ENCODE measurements at places on chromosomes 1 and 21.

- DNase-seq: no peak
These were observed 48.9 kb upstream of the PTGFR start for GRCh38 chr1:78441921-78442320.

- DNase-seq: no peak
These were observed 162.6 kb downstream of the RUNX1 start for GRCh38 chr21:34886240-34887104.

DNA sequence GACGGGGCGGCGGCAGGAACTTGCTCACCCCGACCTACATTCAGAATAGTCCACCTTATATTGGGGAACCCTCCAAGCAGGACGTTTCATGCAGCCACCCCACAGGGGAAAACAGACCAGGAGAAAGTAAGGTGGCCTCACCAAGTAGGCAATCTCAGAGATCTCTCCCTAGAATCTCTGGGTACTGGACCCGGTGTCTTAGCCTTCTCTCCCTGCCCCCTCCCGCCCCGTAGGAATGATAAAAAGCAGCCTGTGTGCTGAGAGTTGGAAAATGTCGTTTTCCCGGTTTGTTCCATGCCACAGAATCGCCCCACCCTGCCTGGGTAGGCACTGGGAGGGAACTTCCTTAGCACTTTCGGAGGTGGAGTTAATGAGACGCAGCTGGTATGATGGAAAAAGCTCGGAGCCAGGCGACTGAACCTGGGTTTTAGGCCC is 789 bp upstream of the PTPN14 start:
- no peak for DNase-seq

DNA sequence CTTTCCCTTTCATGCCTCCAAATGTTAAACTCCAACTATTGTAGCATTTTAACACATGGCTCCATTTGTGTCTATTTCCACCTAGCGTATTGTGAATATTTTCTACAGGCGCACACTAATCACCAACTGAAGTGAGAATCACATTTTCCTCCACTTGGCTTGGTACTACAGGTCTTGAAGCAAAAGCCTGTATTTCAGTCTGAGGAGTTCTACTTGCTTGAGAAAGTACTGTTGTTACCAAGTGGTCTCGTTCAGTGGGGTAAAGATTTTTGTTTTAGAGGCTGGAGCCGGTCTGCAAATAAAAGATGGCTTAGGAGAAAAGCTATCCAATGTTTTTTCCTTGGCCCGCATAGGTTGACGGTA is 550 bp upstream of the PTBP2 start:
- DNase-seq: no peak

DNA sequence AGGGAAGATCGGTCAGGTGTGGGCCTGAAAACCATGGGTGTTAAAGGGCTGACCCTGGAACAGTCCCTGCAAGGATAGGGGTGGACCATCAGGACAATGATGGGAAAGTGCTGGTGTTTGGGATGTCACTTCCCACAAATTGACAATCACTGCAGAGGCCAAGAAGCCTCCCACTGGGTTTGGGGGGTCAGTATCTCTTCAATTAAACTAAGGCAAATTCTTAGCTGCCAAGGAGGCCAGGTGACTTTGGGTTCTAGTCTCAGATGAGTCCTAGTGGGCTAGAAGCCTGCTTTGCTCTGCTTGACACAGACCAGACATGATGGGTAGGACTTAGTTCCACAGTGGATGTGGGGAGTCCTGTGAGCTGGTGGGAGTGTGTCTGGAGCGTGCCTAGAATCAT is 29.3 kb upstream of the KCNA2 start:
- no peak for DNase-seq

DNA sequence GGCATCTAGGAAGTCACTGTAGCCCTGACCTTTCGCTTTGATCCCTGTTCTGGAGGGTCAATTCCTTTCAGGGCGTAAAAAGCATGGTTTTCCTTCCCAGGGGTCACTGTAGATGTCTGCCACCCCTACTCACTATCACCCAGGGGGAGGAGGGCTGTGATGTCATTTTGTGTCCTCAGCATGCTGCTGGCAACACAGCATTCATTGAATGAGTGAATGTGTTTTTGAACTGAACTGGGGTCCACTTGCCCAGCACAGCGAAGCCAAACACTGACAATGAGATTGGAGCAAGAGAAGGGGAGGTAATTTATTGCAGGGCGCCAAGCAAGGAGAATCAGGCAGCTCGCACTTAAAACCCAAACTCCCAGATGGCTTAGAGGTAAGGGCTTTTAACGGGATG is 78.2 kb upstream of the PGBD5 start:
- DNase-seq: no peak

DNA sequence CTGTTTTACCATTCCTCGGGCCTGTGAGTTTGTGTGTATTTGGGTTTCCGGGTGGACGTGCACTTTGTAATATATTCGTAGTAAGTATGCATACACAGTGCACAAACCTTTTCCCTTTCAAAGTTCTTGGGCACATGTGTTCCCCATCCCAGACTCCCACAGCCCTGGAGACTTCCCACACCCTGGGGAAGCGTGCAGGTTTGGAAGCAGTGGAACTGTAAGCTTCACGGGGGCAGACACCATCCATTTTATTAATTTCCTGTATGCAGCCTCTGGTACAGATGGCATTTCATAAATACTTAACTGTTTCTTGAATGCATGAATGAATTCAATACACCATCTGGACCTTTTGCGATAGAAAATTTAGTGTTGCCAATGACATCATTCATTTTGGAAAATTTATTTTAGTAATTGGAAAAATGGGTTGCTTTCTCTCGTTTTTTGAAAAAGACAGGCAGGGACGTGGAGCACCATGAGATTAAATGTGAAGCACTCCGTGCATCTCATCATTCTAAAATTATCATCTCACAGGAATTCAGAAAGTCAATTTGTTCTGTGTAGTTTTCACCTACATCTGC is 10.8 kb downstream of the ETS2 start:
- no peak for DNase-seq

DNA sequence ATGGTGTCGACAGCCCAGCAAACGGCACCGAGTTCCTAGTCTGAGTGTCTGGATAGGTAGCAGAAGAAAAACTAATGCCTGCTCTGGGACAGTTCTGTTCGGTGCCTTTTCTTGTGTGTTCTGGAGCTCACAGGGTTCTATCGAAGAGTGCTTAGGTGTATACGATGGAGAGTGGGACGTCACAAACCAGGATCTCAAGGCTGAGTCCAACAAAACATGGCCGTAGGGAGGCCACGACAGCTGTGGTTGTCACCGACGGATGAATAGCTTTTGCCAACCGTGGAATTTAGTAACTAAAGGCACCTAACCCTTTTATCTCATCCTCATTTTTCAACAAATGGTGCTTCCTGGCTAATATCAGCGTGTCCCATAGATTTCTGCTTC is 635 bp upstream of the SYNJ1 start:
- no peak for DNase-seq

GRCh38 chr1:107748531-107748930 is 216.4 kb downstream of the VAV3 start:
- DNase-seq: no peak

- no peak for DNase-seq
These were observed 36.4 kb downstream of the ZNF496 start for GRCh38 chr1:247295274-247295684.

DNA sequence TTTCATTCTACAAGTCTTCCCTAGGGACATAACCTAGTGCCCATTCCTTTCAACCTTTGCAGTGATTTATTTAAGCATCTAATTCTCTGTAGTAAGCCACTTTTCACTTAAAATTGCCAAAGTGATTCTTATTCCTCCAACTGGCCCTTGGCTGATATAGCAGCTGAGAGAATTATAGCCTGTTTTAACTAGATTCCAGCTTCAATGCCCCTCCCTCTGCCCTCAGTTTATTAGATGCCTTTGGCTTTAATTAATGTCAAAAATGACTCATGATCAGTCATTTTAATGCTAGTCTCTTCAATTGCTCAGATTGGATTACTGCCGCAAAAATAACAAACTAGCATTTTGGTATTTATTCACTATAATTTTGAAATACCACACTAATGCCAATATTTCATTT is 145.4 kb upstream of the KCTD3 start:
- no peak for DNase-seq

DNA sequence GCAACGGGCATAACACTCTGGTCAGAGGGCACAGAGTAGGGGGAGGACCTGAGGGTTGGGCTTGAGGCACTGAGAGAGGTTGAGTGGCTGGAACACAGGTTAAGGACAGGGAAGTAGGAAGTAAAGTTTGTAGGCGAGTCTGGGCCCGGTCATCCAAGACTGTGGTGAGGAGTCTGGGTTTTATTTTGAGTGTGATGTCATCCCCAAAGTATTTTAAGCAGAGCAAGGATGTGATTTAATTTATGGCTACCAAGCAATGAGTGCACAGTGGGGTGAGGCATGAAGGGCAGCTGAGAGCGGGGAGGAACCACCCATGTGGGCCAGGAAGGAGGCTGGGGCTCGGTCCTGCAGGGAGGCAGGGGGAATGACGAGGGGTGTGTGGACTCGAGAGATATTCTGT is 11.2 kb upstream of the VWA5B1 start:
- no peak for DNase-seq

DNA sequence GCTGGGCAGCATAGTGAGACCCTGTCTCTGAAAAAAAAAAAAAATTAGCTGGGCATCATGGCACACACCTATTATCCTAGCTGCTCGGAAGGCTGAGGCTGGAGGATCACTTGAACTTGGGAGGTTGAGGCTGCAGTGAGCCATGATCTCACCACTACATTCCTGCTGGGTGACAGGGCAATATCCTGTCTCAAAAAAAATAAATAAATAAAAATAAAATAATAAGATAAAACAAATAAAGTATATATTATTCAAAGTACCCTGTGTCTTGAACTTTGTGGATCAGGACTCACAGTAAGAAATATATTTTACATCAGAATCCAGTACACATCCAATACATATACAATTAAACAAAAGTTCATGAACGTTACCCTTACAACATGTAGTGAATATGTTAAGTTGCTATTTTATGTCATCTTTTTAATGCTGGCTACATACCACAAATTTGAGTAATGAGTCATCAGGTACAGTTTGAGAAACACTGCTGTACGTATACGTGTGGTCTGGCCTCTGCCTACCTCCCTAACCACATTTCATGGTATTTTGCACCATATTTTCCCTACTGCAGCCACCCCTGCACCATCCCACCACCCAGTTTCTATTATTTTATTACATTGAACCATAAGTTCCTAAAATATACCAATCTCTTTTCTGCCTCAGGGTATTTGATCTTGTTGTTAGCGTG is 4.4 kb downstream of the NME7 start:
- DNase-seq: no peak

DNA sequence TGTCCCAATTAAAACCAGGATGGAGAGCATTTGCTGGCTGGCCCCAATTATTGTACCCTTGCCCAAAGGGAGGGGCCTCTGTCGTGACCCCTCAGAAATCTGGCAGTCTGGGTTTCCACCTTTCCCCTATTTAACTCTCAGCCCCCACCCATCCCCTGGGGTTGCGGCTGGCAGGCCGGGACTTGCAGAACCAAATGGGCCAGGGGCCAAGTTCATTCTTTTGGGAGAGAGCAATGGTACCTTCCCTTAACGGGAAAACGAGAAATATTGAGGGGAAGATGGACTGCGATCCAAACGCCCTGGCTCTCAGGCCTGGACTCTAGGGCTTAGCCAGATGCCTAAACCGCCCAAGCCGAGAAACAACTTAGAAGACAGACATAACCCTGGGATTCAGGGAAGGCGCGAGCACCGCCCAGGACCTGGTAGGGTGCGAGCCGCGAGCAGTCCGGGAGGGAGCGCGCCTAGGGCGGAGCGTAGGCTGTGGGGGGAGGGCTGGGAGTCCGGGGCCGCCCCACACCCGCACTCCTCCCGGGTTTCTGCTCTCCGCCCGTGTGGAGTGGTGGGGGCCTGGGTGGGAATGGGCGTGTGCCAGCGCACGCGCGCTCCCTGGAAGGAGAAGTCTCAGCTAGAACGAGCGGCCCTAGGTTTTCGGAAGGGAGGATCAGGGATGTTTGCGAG is at the start of gene SLC27A3:
SLC27A3 (plus strand) TSS at position 628 of the 678 bp plus-strand sequence. CDS start 91 bp downstream, outside the sequence.
- no peak for DNase-seq

- DNase-seq: no peak
These were observed 195.2 kb downstream of the S1PR1 start for GRCh38 chr1:101431956-101432510.

- no peak for DNase-seq
These were observed 624.4 kb downstream of the NCAM2 start for GRCh38 chr21:21622460-21623234.

DNA sequence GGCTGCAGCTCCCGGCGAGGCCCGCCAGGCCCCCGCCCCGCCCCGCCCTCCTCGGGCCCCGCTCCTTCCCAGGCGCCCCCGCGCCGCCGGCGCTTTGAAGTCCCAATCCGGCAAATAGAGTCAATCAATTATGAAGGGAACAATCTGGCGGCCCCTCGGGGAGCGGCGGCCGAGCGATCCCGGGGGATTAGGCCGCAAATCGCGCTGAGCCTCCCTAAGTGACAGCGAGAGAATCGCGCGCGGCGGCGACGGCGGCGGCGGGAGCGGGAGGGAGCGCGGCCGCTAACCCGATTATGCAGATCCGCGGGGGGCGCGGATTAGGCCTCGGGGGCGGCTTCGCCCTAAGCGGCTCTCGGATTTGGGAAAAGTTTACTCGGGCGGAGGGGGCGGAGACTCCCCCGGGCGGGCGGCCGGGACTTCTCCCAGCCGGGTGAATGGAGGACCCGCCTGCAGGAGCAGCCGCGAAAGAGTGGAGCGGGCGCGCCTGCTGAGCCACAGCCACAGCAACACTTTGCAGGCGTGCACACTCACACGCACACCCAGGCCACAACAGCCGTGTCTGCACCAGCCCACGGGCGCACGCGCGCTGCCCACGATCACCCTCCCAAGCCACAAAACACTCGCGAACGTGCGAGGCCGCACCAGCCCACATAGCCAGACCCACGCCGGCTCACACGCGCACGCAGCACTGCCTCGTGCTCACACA is 23.0 kb upstream of the DMBX1 start:
- no peak for DNase-seq

DNA sequence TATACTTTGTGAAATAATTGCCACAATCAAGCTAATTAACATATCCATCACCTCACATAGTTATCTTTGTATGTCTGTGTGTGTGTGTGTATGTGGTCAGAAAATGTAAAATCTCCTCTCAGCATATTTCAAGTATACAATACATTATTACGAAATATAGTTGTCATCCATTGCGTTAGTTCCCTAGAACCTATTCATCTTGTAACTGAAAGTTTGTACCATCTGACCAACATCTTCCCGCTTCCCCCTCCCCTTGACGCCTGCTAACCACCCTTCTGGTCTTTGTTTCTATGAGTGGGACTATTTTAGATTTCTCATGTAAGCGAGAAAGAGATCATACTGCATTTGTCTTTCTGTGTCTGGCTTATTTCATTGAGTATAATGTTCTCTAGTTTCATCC is 455.3 kb downstream of the KCNT2 start:
- no peak for DNase-seq

- DNase-seq: no peak
These were observed 824.3 kb upstream of the PRMT6 start for GRCh38 chr1:106232128-106232527.

Data from stimulated activated CD8-positive, alpha-beta memory T cell treated with anti-CD3 and anti-CD28 coated beads, Interleukin-7, amount 100 ng/mL, for 24 hours (primary cell).